A549 treated with RU486 at 1 μM for 4 hours (cell line): ENCODE measurements at places on chromosomes 6 and 20. TPM values are rescaled to one million over a fixed set of nuclear protein-coding genes. Genes with fewer than 3 reads are reported as not detected.

Gene KCNQ2
- total RNA-seq, result 0.49 to 1.3 TPM (median 0.60 TPM) in 5 replicates

Gene BPIFB4
- total RNA-seq, result not detected in 5 replicates

Gene POM121L2
- total RNA-seq, result not detected in 5 replicates

Gene CASP8AP2
- total RNA-seq, result 2.8 to 7.0 TPM (median 6.3 TPM) in 5 replicates

Gene ZCCHC3
- 19.0 to 24.1 TPM (median 22.0 TPM) in 5 replicates for total RNA-seq

Gene LRFN2
- not detected in 5 replicates for total RNA-seq

Gene PDE10A
- total RNA-seq, result 29.1 to 34.8 TPM (median 33.0 TPM) in 5 replicates

Gene PROKR2
- not detected in 5 replicates for total RNA-seq

Gene TXLNB
- not detected in 5 replicates for total RNA-seq

Gene RNF114
- 60.7 to 82.0 TPM (median 73.7 TPM) in 5 replicates for total RNA-seq

Gene WFDC12
- not detected in 5 replicates for total RNA-seq

Gene ZNF165
- 0.96 to 1.4 TPM (median 1.1 TPM) in 5 replicates for total RNA-seq

Gene RIPPLY2
- total RNA-seq, result 0.46 to 0.91 TPM (median 0.84 TPM) in 3 of 5 replicates, not detected in the others

Gene MATN4
- total RNA-seq, result 0.06 to 0.14 TPM (median 0.12 TPM) in 4 of 5 replicates, not detected in the other
